ENCODE measurements at places on chromosomes 13 and 19. TPM values are rescaled to one million over a fixed set of nuclear protein-coding genes. Genes with fewer than 3 reads are reported as not detected.

DNA sequence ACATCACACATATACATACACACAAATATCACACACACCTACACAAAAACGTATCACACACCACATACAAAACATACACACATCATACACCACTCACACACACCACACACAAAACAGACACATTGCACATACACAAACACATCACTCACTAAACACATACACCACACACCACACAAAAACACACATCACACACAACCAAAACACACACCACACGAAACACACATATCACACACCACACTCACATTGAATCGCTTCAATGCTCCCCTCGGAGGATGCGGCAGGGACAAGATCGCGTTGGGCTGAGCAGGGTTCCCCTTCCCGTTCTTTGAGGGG, 131.5 kb downstream of the CRYL1 start:
- no peak for DNase-seq

GRCh38 chr13:100674572-100674871, at the start of gene TMTC4:
TMTC4 (minus strand) TSS chr13:100674795; CDS start chr13:100670362, 4,433 bp downstream.
- no peak for DNase-seq

DNA sequence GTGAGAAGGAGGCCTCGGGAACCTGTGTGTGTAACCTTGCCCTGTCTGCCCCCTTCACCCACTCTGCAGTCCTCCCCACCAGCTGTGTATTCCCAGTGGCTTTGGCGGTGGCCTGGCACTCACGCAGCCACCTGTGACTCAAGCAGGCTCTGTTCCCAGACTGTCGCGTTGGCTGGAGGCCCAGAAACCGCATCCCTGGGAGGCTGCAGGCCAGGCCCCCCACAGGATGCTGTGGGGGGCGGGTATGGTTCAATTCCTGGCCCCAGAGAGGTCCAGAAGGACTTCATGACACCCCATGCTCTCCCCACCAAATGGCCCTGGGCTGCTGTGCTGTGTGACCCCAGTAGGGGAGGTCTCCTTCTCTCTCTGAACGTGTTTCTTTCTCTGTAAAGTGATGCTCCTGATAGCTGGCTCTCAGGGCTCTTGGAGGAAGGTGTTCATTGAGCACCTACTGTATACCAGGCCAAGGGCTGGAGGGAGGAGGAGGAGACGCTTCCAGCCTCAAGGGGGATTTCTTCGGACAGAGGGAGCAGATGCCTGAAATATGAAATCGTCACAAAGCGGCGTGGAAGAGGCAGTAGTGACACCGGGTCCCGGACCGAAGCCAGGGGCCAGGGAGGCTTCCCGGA, 1.9 kb upstream of the LINGO3 start:
- DNase-seq, result peak; percentile 97

- no peak for DNase-seq
These were observed 68.7 kb upstream of the FLT1 start for GRCh38 chr13:28563609-28564008.

DNA sequence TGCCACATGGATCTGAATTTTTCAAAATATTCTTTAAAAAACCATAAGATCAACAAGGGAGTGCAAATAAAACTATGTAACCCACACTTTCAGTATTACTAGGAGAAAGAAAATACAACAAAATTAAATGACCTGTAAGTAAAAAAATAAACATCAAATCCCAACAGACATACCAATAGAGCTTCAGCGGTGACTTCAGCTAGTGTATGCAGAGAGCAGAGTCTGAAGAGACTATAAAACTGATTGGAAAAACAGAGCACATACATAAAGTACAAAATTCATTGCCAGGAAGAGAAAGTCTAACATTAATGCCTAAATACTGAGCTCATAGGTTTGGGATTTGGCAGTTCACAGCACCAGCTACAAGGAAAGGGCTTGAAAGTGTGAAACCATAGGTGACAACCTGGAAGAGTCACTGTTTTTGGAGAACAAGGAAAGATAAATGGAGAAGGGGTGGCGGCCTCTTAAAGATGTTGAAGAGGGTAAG, 291.1 kb downstream of the LMO7 start:
- DNase-seq, result no peak

GRCh38 chr19:3721131-3721886, 13.1 kb downstream of the TJP3 start:
- peak; percentile 71 for DNase-seq

GRCh38 chr13:40465015-40465390, 201.4 kb downstream of the FOXO1 start:
- DNase-seq, result no peak

DNA sequence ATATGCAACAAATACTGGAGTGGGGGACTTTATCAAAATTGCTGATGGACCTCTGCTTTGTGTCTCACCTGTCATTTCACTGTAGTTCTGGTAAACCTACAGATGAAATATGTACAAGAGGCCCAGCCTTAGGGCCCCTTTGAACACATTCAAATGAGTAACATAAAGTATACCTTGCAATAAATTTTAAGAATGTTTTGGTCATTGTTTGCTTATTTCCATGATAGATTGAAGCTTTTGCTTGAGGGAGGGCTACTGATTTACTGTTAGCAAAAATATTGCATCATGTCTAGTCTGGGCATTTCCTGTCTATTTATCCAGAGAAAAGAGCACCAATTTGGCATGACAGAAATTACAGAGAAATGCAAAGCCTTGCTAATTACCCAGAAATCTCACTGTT, 705.5 kb upstream of the PCDH9 start:
- no peak for DNase-seq

- no peak for DNase-seq
These were observed 2.7 kb downstream of the MAP4K1 start for GRCh38 chr19:38615007-38615581.

GRCh38 chr13:109704771-109705635, 81.4 kb downstream of the IRS2 start:
- DNase-seq, result no peak

The PSG3 gene
- not detected for total RNA-seq

The IL11 gene
- total RNA-seq, result 8.4 TPM

The PAF1 gene
- total RNA-seq, result 44.3 TPM

Measured in RPMI7951 (cell line).